Activated naive CD4-positive, alpha-beta T cell treated with anti-CD3 and anti-CD28 coated beads, Interleukin-2, amount 50 U/mL, for 72 hours (primary cell): ENCODE measurements at places on chromosomes 3 and 15.

- DNase-seq, result no peak
These were observed 21.0 kb upstream of the HACD2 start for GRCh38 chr3:123605789-123606234.

GRCh38 chr3:50571486-50571885 lies 2.2 kb downstream of the HEMK1 start:
- DNase-seq, result no peak

GRCh38 chr15:85646538-85647091 lies 148.1 kb downstream of the KLHL25 start:
- no peak for DNase-seq

- DNase-seq, result no peak
These were observed 9.3 kb upstream of the VILL start for GRCh38 chr3:37981348-37981664.

- DNase-seq, result no peak
These were observed 333.4 kb downstream of the THSD4 start for GRCh38 chr15:71448688-71449114.

DNA sequence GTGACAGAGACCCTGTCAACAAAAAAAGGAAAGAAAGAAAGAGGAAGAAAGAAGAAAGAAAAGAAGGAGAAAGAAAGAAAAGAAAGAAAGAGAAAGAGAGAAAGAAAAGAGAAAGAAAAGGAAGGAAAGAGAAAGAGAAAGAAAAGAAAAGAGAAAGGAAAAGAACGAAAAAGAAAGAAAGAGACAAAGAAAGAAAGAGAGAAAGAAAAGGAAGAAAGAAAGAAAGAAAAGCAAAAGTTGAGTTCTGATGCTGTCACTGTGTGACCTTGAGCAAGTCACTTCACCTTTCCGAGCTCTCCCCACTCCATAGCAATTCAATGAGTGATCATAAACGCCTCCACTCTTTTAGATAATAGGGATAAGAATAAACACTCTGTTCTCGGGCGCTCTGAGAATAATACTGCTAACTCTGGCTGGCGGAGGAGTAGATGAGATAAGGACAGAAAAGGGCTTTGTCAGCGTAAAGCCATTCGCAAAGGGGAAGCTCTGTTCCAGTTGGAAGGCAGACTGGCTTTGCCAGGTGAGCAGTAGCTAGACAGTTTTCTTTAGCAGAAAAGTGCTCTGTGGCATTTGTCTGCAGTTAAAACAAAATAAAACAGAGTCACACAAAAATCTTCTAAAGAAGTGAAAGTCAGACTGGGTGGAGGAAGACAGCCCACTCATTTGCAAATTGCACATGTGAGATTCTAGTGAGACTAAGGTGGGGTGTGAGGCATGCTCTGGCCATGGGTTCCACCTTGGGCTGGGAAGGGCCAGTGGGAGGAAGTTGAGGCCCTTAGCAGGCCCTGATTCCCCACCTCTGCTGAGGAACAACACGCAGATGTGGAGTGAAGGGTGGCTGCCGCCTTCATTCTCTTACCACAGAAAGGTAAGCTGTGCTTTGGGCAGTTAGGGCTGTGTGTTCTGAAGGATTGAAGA lies 9.6 kb upstream of the FLNB start:
- no peak for DNase-seq

DNA sequence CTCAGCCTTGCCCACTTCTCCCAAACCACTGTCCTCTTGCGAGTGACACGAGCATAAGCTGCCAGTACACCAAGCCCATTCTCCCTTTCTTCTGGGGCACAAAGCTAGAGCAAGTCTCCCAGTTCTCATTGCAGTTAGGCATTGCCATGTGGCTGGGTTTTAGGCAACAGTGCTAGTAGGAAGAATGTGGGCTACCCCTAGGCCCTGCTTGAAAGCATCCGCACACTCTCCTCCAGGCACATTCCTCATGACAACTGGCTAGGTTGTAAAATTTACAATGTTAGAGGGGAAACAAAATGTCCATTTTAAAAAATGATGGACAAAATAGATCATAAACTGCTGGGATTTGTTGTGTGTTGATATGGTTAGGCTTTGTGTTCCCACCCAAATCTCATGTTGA lies 19.7 kb downstream of the ITGB5 start:
- no peak for DNase-seq

DNA sequence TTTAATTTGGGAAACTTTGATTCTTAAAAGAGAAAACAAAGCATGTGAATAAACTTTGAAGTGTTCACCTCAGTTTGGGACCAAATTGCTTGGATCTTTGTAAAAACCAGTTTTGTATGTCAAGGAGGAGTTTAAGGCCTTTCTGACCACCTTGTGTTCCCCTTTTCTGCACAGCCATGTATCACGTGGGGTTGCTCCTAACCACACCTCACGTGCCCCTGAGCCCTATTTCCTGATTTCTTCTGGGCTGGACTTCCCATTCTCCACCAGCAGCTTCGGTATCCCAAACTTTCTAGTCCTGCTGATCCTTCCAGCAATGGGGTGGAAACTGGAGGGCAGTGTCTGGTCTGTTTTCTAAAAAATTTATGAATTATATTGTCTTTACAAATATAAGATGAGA lies 76.4 kb upstream of the STT3B start:
- DNase-seq, result no peak

GRCh38 chr15:68379759-68380290 lies 52.1 kb downstream of the ITGA11 start:
- DNase-seq, result no peak

- DNase-seq, result no peak
These were observed 94.0 kb upstream of the IQSEC1 start for GRCh38 chr3:13167064-13167743.

- no peak for DNase-seq
These were observed 40.9 kb downstream of the TRPM1 start for GRCh38 chr15:31060429-31061140.

GRCh38 chr3:37952564-37952963 lies 38.0 kb upstream of the VILL start:
- DNase-seq, result no peak

DNA sequence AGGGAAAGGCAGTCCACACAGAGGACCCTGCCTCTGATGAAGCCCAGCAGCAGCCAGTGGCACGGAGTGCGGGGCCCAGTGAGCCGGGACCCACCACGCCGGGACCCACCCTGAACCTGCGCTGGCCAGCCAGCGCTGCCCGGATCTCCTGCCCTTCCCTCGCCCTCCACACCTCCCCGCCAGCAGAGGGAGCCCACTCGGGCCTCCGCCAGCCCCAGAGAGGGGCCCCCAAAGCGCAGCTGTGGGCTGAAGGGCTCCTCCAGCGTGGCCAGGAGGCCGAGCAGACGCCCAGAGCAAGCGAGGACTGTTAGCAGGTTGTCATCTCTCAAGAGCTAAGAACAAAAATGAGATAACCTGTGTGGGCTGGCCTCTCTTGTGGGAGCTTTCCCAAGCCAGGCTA lies 81.3 kb upstream of the ATP10A start:
- no peak for DNase-seq

- DNase-seq, result no peak
These were observed 57.1 kb upstream of the TLE3 start for GRCh38 chr15:70154718-70155347.

- DNase-seq, result no peak
These were observed 191.3 kb downstream of the LPP start for GRCh38 chr3:188345223-188345622.

- DNase-seq, result no peak
These were observed 6.0 kb upstream of the VILL start for GRCh38 chr3:37984596-37984995.

GRCh38 chr3:54647721-54648120 lies 280.1 kb downstream of the LRTM1 start:
- DNase-seq, result no peak

DNA sequence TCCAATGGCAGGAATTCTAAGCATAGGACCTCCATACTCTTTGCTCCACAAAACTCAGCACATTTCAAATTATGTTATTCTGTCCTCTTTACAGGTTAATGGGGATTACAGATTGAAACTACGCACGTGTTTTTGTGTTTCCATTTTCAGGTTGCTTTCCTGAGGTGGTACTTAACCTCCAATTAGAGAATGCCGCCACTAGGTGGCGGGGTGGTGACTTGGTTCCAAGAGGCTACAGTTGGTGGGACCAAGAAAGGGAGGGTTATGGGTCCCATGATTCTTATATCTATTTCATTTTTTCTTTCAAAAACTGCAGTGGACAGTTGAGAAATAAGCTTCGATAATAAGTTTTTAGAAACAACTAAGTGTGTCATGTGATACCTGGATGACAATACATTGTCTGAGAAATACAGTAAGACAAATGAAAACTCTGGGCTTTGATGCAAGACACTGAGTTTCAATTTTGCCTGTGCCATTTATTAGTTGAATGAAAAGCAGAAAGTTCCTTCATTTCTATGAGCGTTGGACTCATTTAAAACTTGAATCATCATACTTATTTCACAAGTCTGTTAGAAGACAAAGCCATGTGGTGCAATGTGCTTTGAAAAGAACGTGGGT lies 539.0 kb downstream of the FGF12 start:
- peak; percentile 49 for DNase-seq

GRCh38 chr15:43361313-43361903 lies 9.4 kb downstream of the ZSCAN29 start:
- DNase-seq, result no peak

DNA sequence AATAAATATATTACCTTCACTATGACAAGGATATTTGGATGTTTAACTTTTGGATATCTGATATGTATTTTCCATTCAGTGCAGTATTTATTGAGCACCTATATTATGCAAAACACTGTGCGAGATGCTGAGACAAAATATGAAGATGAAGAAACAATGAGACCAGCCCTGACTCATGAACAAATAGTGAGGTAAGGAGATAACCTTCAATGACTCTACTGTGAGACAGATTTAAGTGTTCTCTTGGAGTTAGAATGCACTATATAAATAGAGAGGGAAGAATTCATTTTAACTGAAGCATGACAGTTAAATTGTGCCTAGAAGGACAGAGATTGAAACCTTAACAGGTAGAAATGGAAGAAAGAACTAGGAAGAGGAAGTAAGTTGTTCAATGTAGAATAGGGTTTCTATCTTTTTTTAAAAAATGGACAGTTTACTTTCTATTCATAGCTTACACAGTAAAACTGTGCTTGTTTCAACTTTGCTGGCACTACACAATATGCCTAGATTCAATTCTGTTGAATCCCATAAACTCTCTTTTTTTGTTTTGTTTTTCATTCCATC lies 124.2 kb downstream of the ZBTB20 start:
- no peak for DNase-seq
